Coronary artery (tissue), 2 donors: ENCODE measurements at places on chromosomes 12 and 14.

DNA sequence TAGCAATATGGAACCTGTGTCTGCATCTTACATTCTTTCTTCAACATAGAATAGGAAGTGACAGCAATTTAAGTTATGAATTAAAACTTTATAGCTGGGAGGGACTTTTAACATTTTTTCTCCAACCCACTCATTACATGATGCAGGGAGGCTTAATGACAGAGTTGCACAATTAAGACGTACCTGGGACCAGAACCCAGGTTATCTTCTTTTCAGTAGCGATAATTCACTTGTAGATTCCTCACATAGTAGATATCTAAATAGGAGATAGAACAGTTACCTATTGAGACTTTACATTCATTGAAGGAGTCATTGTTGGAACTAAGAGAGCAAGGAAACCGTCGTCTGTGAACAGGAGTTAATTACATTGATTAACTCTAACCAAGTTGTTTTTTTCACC, 5.1 kb downstream of the SRGAP1 start:
- DNase-seq = no peak

- no peak for DNase-seq
These were observed 28.6 kb upstream of the HSP90B1 start for GRCh38 chr12:103901518-103902173.

DNA sequence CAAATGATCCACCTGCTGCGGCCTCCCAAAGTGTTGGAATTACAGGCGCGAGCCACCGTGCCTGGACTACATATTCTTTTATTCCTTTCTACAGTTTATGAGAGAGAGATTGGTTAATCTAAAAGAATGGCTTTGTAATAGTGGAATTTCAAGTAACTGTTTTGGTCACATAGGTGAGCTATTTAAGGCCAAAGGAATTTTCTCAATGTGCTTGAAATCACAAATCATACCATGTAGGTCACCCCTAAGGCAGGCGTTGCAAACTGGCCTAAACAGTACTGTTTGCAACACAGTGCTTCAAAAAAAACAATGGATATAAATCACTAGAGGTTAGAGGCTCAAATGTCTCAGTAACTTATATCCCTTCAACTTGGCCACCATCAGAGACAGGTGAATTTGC, 103.7 kb upstream of the PTPRR start:
- DNase-seq = no peak

GRCh38 chr12:110217996-110218674, 62.9 kb upstream of the ATP2A2 start:
- DNase-seq = no peak

GRCh38 chr12:57836442-57837375, 9.8 kb downstream of the CTDSP2 start:
- no peak for DNase-seq

DNA sequence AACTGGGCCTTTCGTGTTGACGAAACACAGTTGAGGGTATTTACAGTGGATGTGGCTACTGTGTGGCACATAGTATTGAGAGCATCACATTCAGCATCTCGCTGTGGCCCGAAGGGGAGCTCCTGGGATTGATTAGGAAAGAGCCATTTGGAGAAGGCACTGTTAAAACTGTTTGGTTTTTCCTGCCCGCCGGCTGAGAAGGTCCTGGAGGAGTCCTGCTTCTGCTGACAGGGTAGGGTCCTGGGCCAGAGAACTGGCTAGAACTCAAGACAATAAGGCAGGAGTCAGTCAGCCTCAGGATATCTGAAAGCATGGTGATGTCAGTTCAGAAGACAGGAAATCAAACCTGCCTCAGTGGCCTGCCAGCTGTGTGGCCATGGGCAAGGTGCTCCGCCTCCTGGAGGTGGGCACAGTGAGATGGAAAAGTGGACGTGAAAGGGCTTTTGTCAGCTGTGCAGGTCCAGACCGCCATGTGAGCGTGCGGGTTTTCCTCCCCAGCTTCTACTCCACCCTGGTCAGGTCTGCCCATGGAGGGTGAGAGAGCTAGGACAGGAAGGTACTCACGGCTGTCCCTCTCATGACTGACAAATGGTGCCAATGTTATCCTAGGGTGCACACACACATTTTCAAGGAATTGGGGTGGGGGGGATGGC, 92.3 kb downstream of the NTF3 start:
- DNase-seq = no peak

DNA sequence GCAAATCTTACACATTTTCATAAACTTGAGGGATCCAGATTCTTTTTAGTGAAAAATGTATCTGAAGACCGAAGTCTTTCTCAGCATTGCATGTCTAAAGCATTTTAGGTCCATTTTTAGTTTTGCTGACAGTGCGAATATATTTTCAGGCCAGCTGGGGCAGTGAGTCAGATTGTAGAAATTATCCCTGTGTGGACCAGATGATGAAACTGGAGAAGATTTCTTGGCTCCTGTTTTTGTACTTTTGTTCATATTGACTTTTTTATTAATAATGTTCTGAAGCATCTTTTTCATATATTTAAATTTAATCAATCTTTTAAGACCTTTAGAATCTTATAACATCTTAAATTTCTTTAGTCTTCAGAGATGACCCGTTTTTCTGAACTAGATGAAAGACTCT, 173.1 kb downstream of the FLRT2 start:
- DNase-seq = no peak

DNA sequence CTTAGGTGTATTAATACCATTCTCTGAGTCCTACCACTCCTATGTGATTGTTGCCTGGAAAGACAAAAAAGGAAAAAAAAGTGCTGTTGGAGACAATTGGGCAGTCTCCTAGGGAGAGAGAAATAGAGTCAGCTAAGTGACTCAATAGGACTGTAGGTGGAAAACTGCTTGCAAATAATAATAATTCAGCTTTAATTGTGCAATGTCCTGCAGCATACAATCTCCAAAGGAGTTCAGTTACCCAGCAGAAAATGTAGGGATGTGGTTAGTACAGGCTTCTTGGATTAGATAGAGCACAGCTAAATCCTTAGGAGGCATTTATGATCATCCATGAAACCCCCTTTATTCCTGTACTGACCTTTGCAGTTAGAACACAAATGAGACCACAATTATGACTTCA, 3.0 kb upstream of the SRSF9 start:
- no peak for DNase-seq

- no peak for DNase-seq
These were observed 1341.3 kb downstream of the LRFN5 start for GRCh38 chr14:42947991-42948390.

- no peak for DNase-seq
These were observed 13.6 kb downstream of the MED13L start for GRCh38 chr12:116263844-116264243.

DNA sequence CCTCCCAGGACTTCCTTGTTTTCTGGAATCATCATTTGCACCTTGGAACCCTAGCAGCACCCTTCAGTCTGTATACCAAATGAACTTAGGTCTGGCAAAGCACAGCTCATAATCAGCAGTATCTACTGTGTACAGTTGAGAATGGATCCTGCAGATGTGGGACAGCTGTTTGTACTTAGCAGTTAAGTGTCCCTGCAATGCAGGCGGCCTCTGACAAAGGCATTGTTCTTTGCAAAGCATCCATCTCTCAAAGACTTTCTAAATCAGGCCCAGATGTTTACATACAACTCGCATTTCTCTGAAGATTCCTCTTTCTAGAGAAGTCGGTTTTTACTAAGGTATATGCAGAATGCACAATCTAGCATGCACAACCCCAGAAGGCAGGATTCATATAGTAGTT, 170.5 kb upstream of the RBM19 start:
- no peak for DNase-seq

GRCh38 chr12:88633312-88633711, 53.0 kb upstream of the KITLG start:
- no peak for DNase-seq

GRCh38 chr14:32567543-32568384, 238.7 kb downstream of the AKAP6 start:
- DNase-seq = no peak

GRCh38 chr14:101074196-101075024, 170.9 kb upstream of the RTL1 start:
- no peak for DNase-seq

- no peak for DNase-seq
These were observed 16.3 kb downstream of the NDUFA9 start for GRCh38 chr12:4665236-4665635.

- DNase-seq = no peak
These were observed 635.3 kb downstream of the TMTC2 start for GRCh38 chr12:83321971-83322370.

- DNase-seq = no peak
These were observed 70.3 kb downstream of the ADGRD1 start for GRCh38 chr12:131024026-131024425.

DNA sequence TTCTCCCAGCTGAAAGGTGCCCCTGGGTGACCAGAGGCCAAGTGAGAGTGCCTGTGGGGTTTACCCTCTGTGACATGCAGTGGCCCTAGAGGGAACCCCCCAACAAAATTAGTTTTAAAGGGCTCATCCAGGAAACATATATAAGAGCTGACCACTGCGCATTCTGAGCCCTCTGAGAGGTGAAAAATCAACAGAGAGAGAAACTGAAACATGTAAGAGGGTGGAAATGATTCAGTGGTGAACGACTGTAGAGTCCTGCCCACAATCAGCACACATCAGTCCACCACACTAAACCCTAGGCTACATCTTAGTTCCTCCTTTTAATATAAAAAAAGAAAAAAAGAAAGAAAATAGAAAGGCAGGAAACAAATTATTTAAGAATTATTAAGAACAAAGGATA, 21.0 kb upstream of the ACSM4 start:
- DNase-seq = no peak

- no peak for DNase-seq
These were observed 41.9 kb downstream of the PTGER2 start for GRCh38 chr14:52356025-52356424.

GRCh38 chr12:87870493-87871460, 158.4 kb downstream of the C12orf50 start:
- DNase-seq = no peak

DNA sequence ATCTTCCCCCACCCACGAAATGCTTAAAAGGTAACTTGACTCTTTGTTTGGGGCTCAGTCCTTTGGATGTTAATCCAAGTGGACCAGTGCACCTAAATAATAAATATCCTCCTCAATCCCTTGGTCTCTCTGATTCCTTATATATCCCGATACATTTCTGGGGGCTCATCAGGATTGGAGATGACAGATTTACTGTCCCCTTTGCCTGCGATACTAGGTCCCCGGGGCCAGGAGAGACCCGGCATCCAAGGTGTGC, 26.3 kb downstream of the KLRK1 start:
- no peak for DNase-seq

DNA sequence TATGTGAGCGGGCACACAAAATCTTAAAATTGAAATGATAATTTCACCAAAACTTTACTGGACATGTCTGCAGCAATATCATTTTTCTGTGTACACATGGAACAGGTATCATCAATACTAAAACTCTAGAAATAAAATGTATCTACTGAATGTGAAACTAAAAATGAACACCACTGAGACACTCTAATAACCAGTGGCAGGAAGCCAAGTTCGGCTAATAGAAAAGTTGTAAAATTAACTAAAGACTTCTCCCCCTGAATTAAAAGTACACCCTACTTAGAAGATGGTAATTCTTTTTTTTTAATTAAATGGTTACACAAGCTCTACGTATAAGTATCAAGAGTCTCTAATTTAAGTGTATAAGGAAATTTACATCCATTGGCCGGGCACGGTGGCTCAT, 227.2 kb downstream of the MED13L start:
- no peak for DNase-seq

DNA sequence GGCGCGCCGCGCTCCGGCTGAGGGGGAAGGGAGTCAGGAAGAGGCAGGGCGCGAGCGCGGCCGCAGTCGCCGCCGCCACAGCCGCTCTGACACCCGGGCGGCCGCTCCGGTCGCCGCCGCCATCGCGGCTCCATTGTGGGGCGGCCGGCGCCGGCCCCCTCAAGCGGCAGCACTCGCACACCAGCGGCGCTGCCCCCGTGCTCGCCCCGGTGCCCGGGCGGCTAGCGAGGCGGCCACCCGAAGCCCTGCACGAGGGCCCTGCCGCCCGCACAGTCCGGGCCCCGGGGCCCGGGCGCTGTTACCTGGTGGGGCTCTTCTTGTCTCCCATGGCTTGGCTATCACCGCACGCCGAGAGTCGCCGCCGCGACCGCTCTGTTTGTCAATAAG, 202 bp downstream of the YAF2 start:
- DNase-seq = no peak

- no peak for DNase-seq
These were observed 142.1 kb downstream of the GXYLT1 start for GRCh38 chr12:42002563-42002962.

DNA sequence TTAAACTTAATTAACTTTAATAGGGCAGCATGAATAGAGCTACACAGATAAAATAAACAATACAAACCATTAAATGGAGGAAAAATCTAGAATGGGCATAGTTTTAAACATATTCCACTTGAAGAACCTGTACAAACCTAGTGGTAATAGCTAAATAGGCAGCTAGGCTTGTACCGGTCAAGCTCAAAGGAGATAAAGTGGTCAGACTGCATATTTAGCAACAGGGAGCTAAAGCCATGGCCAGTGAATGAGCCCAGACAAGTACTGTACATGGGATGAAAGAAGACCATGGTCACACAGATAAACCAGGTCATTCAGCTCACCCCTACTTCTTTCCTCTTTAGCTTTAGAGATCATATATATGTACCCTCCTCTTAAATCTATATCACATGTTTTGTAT, 186.6 kb upstream of the KRR1 start:
- no peak for DNase-seq

GRCh38 chr12:6198556-6198955, 1.6 kb upstream of the CD9 start:
- no peak for DNase-seq

DNA sequence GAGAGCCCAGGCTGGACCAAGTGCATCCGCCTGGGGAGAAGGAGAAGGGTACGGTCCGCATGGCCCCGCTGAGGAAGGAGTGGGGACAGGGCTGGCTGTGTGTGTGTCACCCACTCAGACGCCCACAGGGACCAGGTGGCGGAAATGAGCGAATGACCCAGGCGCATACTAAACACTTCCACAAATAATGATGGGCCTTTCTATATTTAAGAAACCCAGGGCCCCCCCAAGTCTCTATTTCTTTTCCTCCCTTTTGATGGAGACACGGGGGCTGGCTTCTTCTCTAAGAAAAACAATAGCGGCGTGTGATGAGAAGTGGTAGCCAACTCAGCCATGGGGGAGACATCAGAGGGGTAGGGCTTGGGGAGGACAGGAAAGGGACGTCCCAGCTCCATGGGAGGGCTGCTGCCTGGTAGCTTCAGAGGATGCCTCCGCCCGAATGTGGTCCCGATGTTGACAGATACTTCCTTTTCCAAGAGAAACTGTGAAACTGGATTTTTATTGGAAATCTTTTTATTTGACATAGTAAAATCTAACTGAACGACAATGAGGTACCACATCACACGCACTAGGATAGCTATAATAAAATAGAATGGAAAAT, 6.3 kb upstream of the MAP1LC3B2 start:
- no peak for DNase-seq
